Esophagus mucosa (tissue), 1 donor: ENCODE measurements at places on chromosomes 7 and 10. TPM values are rescaled to one million over a fixed set of nuclear protein-coding genes. Genes with fewer than 3 reads are reported as not detected.

The FOXP2 gene
- 5.0 TPM for total RNA-seq

The SPDYE16 gene
- not detected for total RNA-seq

The HMX2 gene
- total RNA-seq: not detected

The OPN4 gene
- total RNA-seq: not detected

The BLNK gene
- 51.3 TPM for total RNA-seq

The POLR2J2 gene
- 3.3 TPM for total RNA-seq

The DPY19L1 gene
- total RNA-seq: 10.4 TPM

The ATP5F1C gene
- total RNA-seq: 316 TPM

The GPR22 gene
- total RNA-seq: not detected

The NACAD gene
- 0.20 TPM for total RNA-seq

The CHN2 gene
- 1.6 TPM for total RNA-seq

The CLCN1 gene
- total RNA-seq: 0.68 TPM
